ENCODE measurements at places on chromosomes 7 and 10. TPM values are rescaled to one million over a fixed set of nuclear protein-coding genes. Genes with fewer than 3 reads are reported as not detected.
A peak's percentile ranks its signal among the peaks of the same experiment; 100 is the strongest.

DNA sequence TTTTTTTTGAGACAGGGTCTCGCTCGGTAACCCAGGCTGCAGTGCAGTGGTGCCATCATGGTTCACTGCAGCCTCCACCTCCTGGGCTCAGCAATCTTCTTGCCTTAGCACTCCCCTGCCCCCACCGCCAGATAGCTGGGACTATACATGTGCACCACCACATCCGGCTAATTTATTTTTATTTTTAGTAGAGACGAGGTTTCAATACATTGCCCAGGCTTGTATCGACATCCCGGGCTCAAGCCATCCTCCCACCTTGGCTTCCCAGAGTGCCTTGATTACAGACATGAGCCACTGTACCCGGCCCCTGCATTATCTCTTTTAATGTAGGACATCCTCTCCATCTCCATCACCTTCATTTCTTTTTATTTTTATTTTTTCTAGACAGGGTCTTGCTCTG is 213.3 kb downstream of the CUX1 start:
- no peak for DNase-seq
- H3K27ac ChIP-seq = no peak overlapping the region
- no peaks in the 10 kb centered on the region for H3K36me3 ChIP-seq
- H3K27me3 ChIP-seq = no peaks in the 10 kb centered on the region

DNA sequence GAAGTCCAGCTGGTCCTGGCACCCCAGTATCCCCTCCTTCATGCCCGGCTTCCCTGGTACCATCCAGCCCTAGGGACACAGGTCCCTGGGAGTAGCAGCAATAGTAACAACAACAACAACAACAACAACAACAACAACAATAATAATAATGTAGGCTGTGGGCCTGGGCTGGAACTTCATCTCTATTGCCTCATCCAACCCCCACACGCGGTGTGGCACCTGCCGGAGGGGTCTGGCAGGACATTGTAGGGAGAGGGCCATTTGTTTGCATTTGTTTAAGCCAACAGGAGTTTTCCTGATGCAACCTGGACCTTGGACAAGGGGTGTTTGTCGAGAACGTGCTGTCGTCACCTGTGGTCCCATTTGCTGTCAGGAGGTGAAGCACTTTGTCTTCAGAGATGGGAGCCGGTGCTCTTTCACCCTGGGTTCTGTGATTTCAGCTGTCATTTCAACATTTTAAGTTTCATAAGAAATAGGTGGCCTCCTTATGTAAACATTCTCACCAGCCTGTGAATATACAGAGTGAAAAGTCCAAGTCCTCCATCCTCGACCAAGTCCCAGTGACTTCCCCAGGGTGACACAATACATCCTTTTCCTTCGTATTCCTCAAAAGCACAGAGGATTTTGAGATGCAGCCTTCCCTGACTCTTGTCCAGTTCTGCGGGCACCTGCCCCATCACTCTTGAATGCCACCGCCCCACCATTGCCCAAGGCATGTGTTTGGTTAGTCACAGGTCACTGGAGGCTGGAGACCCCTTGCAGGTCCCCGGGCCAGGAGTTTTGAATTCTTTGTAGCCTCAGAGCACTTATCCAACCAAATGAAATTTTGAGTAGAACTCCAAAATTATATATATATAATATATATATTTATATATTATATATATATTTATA is 9.2 kb downstream of the LHPP start:
- no peak overlapping the region for H3K27ac ChIP-seq
- H3K36me3 ChIP-seq = no peaks in the 10 kb centered on the region
- H3K4me1 ChIP-seq = peaks cover 8% of the 10 kb centered on the region
- peak; percentile 22 for DNase-seq
- no peaks in the 10 kb centered on the region for H3K27me3 ChIP-seq

Gene GIGYF1
- total RNA-seq = 40.9 TPM

DNA sequence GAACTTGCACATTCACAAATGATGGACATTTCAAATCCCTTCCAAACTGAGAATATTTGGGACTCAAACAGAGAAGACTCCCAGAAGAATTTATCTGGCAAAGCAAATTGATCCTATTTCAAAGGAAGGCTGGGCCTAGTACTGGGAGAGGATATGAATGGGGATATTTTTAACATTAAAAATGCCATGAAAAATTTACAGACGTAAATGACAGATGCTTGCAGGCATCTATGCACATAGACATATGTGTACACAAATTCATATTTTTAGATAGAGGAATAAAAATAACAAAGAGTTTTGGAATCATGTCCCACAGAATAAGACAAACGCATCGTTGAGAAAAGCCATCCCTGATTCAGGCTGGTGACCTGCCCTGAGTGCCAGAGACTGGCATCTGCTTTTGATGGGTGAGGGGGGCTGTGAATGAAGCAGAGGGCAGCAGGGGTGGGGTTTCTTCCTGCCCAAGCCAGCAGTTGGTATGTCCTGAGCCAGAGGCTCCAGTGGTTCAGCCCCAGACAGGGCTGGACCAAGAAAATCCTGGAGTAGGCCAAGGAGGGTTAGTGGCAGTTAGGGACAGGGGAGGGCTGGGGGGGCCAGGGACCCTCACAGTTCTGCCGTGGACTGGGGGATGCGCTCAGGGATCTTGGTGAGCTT is 138.5 kb downstream of the SLIT1 start:
- H3K27ac ChIP-seq = no peak overlapping the region
- no peak overlapping the region for H3K4me3 ChIP-seq
- DNase-seq = no peak
- no peaks in the 10 kb centered on the region for H3K36me3 ChIP-seq

GRCh38 chr10:28427376-28427775 is 105.5 kb upstream of the WAC start:
- no peak overlapping the region for H3K4me3 ChIP-seq
- no peak overlapping the region for H3K27ac ChIP-seq
- peaks cover 3% of the 10 kb centered on the region for H3K27me3 ChIP-seq
- no peaks in the 10 kb centered on the region for H3K36me3 ChIP-seq
- peaks cover 4% of the 10 kb centered on the region for H3K4me1 ChIP-seq
- no peak for DNase-seq

DNA sequence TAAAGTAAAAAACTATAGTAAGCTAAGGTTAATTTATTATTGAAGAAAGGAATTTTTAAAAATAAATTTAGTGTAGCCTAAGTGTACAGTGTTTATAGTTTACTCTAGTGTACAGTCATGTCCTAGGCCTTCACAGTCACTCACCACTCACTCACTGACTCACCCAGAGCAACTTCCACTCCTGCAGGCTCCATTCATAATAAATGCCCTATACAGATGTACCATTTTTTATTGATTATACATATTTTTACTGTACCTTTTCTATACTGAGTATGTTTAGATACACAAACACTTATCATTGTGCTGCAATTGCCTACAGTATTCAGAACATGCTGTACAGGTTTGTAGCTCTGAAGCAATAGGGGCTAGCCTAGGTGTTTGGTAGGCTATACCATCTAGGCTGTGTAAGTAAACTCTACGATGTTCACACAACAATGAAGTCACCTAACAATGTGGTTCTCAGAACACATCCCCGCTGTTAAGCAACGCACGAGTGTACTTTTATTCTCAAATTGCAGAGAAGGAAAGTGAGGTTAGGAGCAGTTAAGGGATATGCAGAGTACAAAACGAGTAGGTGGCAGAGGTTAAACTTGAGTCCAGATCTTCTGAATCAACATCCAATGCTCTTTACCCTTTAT is 38.9 kb upstream of the PLCE1 start:
- H3K4me1 ChIP-seq = no peaks in the 10 kb centered on the region
- H3K27ac ChIP-seq = no peak overlapping the region
- H3K4me3 ChIP-seq = no peak overlapping the region
- no peaks in the 10 kb centered on the region for H3K27me3 ChIP-seq

GRCh38 chr10:118496525-118496924 is 98.9 kb downstream of the PRLHR start:
- no peaks in the 10 kb centered on the region for H3K36me3 ChIP-seq
- no peaks in the 10 kb centered on the region for H3K4me1 ChIP-seq
- H3K4me3 ChIP-seq = no peak overlapping the region
- no peak overlapping the region for H3K27ac ChIP-seq
- H3K27me3 ChIP-seq = peaks cover 26% of the 10 kb centered on the region
- DNase-seq = no peak

GRCh38 chr10:123958241-123958640 is 66.6 kb upstream of the CPXM2 start:
- H3K36me3 ChIP-seq = no peaks in the 10 kb centered on the region
- DNase-seq = no peak
- H3K27ac ChIP-seq = no peak overlapping the region
- H3K27me3 ChIP-seq = peaks cover 10% of the 10 kb centered on the region

Gene ST8SIA6
- not detected for total RNA-seq

DNA sequence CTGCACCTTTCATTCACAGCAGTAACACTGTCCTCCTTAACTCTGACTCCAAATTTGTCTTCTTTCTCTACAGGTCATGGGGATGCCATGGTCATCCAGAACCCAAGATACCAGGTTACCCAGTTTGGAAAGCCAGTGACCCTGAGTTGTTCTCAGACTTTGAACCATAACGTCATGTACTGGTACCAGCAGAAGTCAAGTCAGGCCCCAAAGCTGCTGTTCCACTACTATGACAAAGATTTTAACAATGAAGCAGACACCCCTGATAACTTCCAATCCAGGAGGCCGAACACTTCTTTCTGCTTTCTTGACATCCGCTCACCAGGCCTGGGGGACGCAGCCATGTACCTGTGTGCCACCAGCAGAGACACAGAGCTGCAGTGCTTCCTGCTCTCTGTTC is 156.2 kb upstream of the PRSS1 start:
- no peak overlapping the region for H3K27ac ChIP-seq
- H3K27me3 ChIP-seq = no peaks in the 10 kb centered on the region
- H3K36me3 ChIP-seq = no peaks in the 10 kb centered on the region
- DNase-seq = no peak
- no peaks in the 10 kb centered on the region for H3K4me1 ChIP-seq

Gene GSAP
- 1.4 TPM for total RNA-seq

DNA sequence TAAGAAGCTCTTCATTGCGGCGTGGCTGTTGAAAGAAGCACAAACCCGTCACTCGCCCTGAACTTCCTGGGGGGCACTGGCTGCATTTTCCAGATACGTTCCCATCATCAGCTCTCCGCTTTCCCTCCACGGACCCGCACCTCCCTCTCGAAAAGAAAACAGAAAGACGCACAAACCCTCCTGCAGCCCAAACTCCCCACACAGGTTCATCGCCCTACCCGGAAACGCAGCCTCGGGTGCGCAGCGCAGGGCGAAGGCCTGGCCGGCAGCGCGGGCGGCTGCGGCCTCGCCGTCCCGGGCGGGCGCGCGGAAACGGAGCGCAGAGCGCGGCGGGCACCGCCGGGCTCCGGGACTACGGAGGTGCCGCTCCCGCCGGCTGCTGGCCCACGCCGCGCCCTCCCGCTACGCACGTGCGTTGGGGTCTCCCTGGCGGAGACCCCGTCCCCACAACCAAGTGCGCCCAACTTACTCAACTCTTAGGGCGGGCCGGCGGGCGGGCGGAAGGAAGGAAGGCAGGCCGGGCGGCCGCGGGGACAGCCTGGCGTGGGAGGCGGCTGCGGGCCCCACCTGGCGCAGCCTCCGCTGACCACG is 822 bp downstream of the ZNF800 start:
- peaks cover 38% of the 10 kb centered on the region for H3K36me3 ChIP-seq
- H3K27me3 ChIP-seq = no peaks in the 10 kb centered on the region
- H3K27ac ChIP-seq = peak overlapping the region; percentile 93
- H3K4me1 ChIP-seq = peaks cover 68% of the 10 kb centered on the region
- H3K4me3 ChIP-seq = peak overlapping the region; percentile 87

DNA sequence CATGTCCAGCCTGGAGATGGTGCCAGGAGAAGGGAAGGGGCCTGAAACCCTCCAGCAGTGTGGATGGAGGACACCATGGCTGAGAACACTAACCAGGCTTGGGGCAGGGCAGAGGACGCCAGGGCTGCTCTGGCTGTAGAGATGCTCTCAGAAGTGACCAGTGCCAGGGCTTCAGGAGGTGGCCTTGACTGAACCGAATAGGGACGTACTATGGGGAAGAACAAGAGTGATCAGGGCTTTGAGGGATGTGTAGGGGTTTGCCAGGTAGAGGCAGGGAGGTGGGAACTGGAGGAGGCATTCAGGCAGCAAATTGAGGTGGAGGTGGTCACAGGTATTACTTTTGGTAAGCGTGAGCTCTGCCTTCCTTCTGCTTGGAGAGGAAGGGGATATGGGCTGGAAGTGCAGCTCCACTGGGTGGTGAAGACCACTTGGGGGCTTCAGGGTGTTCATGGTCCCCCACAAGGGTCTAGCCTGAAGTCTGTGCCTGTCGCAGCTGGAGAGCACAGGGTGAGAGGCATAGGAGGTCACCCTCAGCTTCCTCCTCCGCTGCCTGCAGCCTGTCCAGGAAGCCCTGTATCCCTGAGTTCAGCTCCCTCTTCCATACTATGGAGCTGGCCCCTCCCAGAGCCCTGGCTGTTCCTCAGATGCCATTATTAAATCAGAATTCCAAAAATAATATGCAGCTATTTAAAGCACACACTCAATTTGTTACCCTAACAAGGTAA is 27.8 kb downstream of the ADCY1 start:
- H3K4me1 ChIP-seq = no peaks in the 10 kb centered on the region
- no peaks in the 10 kb centered on the region for H3K36me3 ChIP-seq
- no peak overlapping the region for H3K4me3 ChIP-seq
- H3K27me3 ChIP-seq = peaks cover 2% of the 10 kb centered on the region
- no peak for DNase-seq

DNA sequence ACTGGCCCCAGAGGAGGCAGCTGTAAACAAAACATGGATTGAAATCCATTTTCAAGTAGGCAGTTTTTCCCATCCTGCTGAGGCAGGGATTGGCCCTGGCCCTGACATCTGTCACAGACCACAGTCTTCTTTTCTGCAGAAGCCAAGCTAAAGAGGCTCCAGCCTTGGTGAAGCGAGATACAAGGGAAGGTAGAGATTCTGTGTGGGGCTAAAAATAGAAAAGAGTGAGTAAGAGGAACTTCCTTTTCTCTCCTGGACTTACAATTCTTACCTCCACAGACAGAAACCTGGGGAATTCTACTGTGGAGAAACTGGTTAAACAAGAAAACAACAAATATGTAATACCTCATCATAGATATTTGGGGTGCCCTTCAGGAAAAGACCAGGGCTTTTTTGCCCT is 624.8 kb upstream of the FZD8 start:
- H3K4me1 ChIP-seq = no peaks in the 10 kb centered on the region
- no peak overlapping the region for H3K4me3 ChIP-seq
- no peak for DNase-seq
- H3K27me3 ChIP-seq = no peaks in the 10 kb centered on the region

- DNase-seq = no peak
- H3K36me3 ChIP-seq = no peaks in the 10 kb centered on the region
- H3K4me3 ChIP-seq = no peak overlapping the region
- no peak overlapping the region for H3K27ac ChIP-seq
Observed at GRCh38 chr10:79026806-79027146, 42.0 kb upstream of the ZMIZ1 start.

All from activated CD4-positive, alpha-beta T cell treated with anti-CD3 and anti-CD28 coated beads for 36 hours (primary cell).